ENCODE measurements at places on chromosomes 3 and 15.

- DNase-seq = no peak
Measured at GRCh38 chr3:179036226-179036625, 35.4 kb downstream of the ZMAT3 start.

DNA sequence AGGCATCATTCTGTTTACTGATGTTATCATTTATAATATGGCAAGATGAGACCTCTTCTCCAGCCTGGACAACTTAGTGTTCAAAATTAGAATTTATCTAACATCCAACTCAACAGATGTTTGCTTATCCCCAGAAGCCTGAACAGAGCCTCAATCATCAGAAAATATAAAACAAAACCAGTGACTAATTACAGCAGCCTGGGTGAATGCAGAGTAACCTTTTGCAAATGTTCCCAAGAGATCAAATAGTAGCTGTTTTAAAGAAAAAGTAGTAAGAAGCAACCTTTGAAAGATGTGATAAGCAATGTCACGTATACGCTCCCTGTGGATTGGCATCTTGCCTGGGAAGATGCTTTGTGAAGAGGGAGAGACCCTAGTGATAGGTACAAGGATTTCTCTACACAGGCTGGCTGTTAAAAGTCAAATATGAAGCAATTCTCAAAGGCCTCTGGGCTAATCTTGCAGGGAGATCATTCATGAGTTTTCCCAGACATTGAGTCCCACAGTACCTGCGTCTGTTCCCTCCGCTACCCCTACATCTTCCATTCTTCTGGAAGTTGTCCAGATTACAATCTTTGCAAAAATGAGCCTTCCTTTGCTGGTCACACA is 39.3 kb upstream of the PRICKLE2 start:
- DNase-seq = no peak

- no peak for DNase-seq
Measured at GRCh38 chr3:4139462-4140140, 163.6 kb upstream of the SETMAR start.

- DNase-seq = no peak
Measured at GRCh38 chr3:59052803-59053411, 3.1 kb upstream of the CFAP20DC start.

GRCh38 chr3:176737480-176738110 is 459.7 kb downstream of the TBL1XR1 start:
- no peak for DNase-seq

GRCh38 chr3:4745235-4745610 is 234.0 kb upstream of the BHLHE40 start:
- DNase-seq = no peak

DNA sequence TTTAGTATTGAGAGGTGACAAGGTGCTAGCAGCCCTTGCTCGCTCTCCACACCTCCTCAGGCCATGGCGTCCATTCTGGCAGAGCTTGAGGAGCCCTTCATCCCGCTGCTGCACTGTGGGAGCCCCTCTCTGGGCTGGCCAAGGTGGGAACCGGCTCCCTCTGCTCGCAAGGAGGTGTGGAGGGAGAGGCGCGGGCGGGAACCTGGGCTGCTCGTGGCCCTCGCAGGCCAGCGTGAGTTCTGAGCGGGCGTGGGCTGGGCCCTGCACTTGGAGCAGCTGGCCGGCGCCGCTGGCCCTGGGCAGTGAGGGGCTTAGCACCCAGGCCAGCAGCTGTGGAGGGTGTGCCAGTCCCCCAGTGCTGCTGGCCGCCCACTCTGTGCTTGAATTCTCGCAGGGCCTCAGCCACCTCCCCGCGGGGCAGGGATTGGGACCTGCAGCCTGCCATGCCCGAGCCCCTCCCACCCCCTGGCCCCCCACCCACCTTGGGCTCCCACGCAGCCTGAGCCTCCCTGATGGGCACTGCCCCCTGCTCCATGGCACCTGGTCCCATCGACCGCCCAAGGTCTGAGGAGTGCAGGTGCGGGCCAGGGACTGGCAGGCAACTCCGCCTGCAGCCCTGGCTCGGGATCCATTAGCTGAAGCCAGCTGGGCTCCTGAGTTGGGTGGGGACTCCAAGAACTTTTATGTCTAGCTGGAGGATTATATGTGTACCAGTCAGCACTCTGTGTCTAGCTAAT is 785.2 kb downstream of the DIPK2A start:
- DNase-seq = no peak

- DNase-seq = no peak
Measured at GRCh38 chr15:34647569-34648293, 64.3 kb upstream of the GOLGA8B start.

- no peak for DNase-seq
Measured at GRCh38 chr15:89910891-89911626, 1.7 kb downstream of the ARPIN start.

- DNase-seq = no peak
Measured at GRCh38 chr15:63532307-63532744, 27.9 kb downstream of the USP3 start.

GRCh38 chr3:194471863-194472262 is 14.9 kb downstream of the ATP13A3 start:
- no peak for DNase-seq

- DNase-seq = no peak
Measured at GRCh38 chr15:41734079-41734478, 40.2 kb upstream of the MAPKBP1 start.

- no peak for DNase-seq
Measured at GRCh38 chr3:46999516-47000197, 20.2 kb downstream of the NBEAL2 start.

Data from RCC 7860 (cell line).